ENCODE measurements at places on chromosomes 11 and 22.

DNA sequence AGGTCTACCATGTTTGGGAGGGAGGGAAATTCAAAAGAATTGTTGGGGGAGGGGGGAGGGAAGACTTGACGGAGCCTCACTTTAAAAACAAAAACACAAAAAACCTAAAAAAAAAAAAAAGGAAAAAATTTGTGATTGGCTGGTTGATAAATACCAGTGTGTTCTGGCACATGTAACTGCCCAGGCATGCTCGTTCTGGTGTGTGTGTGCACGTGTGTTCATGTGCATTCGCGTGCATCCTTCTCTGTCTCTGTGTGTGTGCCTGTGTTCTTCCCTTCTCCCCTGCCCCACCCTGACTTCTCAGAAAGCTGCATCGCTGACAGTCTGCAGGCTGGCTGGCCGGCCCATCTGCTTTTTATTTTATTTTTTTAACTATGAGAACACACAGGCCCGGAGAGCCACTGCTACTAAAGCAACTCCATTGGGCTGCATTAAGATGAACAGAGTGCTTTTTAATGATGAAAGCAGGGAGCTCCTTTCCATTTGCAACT, 22.6 kb upstream of the ADSL start:
- DNase-seq: no peak

GRCh38 chr11:6563121-6563619, 40.2 kb downstream of the RRP8 start:
- DNase-seq: no peak

- DNase-seq: no peak
These were observed 3.0 kb downstream of the TMEM80 start for GRCh38 chr11:698493-699115.

DNA sequence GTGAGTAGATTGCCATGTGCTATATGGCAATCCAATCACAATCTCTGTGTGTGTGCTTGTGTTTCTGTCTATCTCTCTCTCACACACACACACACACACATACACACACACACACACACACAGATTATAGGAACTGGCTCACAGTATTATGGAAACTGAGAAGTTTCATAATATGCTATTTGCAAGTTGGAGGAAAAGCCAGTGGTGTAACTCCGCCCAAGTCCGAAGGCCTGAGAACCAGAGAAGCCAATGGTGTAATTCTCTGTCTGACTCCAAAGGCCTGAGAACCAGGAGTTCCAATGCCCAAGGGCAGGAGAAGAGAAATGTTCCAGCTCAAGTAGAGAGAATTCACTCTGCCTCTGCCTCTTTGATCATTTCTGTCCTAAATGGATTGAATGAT, 37.2 kb downstream of the GLYATL2 start:
- no peak for DNase-seq

GRCh38 chr11:76762867-76763572, 20.1 kb upstream of the TSKU start:
- DNase-seq: no peak

DNA sequence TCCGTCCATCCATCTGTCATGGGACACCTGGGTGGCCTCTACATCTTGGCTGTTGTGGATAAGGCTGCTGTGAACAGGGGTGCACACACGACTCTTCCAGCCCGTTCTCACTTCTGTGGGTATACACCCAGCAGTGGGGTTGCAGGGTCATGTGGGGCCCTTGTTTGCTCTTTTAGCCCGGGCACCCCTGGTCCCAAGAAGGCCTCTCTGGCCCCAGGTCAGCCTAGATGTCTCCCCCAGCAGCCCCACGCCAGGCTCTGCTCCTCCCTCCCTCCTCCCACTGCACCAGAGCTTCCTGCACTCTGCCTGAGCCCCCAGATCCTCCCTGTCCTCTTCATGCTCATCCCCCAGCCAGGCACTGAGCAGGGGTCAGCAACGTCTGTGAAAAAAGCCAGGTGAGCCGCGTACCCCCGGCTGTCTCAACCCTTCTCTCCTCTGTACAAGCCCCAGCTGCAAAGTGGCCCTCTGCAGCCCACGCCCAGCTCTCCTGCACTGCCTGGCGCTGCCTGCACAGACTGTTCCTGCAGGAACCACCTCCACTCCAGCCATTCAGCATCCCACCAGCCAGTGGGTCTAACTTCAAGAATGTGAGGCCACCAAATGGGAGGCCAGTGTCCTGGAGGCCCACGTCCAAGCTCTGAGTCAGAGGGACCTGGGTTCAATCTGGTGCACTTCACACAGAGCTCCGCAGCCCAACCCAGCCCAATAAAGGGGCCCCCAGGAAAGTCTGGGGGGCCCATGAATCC, 1508.9 kb downstream of the BRD1 start:
- no peak for DNase-seq

GRCh38 chr11:62592989-62593421, 1.7 kb upstream of the TUT1 start:
- DNase-seq: no peak

DNA sequence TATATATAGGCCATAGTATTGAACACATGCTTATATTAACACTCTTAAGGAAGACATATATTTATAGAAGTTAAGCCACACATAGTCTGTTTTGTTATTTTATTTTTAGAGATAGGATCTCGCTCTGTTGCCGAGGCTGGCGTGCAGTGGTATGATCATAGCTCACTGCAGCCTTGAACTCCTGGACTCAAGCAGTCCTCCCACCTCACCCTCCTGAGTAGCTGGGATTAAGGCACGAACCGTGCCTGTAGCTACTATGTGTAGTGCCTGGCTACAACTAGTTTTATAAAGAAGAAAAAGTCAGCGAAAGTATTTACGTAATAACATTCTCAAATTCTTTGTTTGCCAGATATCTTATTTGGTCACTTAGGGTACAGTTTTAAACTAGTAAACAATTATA, 5.6 kb upstream of the UCP2 start:
- no peak for DNase-seq

DNA sequence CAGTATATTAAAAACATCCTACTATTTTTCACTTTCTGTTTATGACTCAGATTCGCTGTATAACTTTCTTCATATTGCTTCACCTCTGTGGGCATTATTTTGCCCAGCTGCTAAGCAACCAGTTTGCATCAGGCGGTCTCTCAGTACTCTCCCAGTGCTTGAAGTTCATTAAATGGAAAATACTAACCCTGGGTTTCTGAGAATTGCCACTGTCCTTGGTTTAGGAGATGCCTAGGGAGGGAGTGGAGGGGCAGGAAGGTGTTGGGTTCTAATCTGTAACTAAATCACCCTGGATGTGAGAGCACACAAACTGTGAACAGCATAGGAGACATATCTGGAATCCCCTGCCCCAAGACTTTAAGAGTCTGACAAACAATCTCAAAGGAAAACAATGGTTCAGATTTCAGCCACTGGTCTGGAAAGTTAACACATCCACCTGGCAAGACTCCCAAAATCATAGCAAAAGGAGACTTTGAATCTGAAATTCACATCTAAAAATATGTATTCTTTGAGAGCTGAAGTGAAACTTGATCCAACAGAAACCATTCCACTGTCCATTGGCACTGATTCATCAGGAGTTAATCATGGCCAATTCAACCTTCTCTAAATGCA, 540.0 kb downstream of the SOX6 start:
- DNase-seq: no peak

Data from naive B cell (primary cell).